ENCODE measurements at places on chromosomes 1 and 21.
A peak's percentile ranks its signal among the peaks of the same experiment; 100 is the strongest.

DNA sequence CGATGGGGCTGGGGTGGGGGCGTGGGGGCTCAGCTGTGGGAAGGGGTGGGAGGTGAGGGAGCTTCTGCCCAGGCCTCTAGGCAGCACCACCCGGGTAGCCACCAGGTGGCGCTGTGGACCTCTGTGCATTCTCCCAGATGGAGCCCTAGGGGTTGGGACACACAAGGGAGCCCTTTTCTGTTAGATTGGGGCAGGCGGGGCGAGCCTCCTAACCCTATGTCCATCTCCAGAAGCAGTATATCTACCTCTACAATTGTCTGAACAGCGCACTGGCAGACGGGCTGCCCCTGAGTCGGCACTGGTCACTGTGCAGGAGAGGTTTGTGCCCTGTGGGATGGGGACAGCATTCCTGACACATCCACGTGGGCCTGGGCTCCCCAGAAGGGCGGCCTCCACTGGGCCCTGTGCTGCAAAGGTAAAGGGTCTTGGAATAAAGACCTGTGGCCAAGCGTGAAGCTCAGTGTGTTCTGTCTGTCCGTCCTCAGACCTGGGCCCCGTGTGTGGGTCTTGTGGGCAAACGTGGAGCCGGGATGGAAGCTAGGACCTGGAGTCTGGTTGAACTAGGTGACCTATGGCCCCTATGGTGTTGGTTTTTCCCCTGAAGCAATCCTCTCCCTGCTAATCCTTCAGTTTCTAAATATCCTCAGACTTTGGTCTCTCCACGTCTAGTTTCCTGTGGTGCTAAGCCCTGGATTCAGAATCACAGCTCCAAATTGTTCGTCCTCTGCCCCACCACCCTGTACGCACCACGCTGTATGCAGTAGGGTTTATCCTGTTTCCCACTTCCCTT, 4.4 kb upstream of the LGR6 start:
- DNase-seq: peak; percentile 85

DNA sequence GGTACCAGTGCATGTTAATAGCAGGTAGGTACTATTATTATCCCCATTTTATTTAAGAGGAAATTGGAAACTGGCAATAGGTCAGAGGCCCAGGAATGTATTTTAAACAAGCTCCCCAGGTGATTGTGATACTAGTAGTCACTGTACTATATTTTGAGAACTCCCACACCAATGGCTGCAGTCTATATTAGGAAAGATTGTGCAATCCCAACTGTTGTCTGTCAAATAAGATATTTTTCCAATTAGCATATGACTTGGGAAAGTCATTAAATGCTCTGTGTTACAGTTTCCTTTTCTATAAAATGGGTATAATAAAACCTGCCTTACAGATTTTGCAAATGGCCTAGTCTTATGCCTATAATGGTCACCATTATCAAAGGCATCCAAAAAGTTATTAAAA, 94.2 kb upstream of the DMRTA2 start:
- DNase-seq: no peak

DNA sequence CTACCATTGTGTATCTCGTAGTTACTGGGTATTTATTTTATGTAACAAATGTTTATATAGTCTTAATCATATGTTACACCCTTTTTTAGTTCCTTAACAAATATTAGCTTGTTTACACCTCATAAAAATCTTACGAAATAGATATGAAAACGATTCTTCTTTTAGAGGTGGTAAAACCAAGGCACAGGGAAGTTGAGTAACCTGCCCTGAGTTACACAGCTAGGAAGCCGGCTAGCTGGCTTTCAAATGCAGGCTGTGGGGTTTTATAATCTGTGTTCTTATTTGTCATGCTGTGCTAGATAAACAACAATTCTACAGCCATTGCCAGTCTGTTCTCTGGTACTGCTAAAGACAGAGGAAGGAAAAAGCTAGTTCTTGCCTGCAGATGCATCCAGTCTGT, 109.6 kb downstream of the NOS1AP start:
- no peak for DNase-seq

DNA sequence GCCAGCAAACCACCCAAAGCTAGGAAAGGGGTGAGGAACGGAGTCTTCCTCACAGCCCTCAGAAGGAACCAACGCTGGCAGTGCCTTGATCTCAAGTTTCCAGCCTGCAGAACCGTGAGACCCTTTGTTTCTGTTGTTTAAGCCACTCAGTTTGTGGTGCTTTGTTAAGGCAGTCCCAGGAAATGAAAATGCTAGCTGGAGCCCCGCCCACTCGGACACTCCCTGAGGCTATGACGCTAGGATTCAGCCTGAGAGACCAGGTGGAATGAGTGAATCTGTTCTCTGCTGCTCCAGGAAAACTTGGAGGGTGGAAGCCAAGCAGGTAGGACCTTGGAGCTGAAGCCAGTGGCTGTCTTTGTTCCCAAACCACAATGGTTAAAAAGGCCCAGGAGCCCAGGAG, 196.5 kb upstream of the POU3F1 start:
- DNase-seq: no peak

- peak; percentile 88 for DNase-seq
These were observed at the start of gene S100A6 for GRCh38 chr1:153535242-153536011. Gene S100A6 (minus strand): TSS chr1:153535991. CDS start chr1:153535339, 652 bp downstream.

- DNase-seq: no peak
These were observed 7.1 kb upstream of the KRTAP10-4 start for GRCh38 chr21:44566403-44566802.
